ENCODE measurements at places on chromosomes 2 and 18. TPM values are rescaled to one million over a fixed set of nuclear protein-coding genes. Genes with fewer than 3 reads are reported as not detected.
A peak's percentile ranks its signal among the peaks of the same experiment; 100 is the strongest.

Gene NTSR2
- not detected for total RNA-seq

- no peak for DNase-seq
Observed at GRCh38 chr2:184769686-184770085, 171.4 kb downstream of the ZNF804A start.

GRCh38 chr2:31263636-31264190, 29.8 kb downstream of the EHD3 start:
- no peak for DNase-seq

DNA sequence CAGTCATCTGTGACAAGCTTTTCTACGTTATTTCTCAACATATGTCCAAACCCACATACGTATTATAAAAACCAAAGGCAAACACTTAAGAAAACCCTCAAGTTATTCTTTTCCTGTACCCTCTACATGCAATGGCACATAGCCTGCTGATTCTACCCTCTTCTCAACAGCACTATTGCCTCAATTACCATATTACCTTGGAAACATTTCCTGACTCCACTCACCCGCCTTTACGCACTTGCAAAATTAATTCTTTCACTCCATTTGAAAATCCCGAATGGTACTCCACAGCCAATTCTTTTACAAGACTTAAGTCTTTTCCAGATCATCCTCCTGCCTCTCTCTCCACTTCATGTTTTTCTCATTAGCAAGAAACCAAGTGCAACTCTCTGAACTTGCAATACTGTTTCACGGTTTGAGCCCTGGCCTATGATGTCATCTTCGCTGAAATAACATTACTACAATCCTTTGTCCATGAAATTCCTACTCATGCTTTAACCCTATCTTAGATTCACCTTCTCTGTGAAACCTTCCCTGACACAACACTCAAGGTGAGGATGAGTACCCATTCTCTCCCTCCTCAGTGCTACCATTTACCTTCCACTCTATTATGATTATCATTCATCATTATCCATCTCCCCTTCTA, 29.0 kb downstream of the SESTD1 start:
- no peak for DNase-seq

DNA sequence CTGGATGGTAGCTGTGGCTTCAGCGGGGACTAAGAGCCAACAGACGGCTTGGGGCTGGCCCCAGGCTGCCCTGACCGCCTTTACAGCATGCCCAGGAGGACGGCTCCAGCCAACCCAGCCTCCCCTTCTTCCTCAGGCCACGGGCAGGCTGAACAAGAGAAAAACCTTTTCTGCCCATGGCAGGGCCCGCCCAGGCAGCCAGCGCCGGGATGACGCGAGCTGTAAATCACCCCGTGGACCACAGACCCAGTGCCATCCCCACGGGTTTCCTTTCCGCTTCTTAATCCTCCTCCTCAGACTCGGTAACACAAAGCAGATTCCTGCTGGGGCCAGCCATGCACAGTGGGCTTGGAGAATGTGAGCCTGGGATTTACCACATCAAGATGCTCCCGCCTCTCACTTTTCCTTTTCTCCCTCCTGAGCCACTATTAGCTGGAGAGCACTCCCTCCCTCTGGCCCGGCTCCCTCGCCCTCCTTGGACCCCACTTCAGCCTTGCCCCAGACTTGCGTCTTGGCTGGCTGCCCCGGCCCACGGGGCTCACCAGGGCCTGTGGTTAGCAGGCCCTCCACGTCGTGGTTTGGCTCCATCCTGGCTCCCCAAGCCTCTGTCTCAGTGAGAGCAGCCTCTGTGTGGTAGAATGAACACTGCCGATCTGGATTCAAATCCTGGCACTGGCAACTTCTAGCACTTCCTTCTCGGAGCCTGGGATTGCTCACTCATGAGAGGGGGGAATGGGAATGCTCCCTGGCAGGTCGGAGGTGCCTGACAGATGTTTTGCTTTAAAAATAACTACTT, 31.4 kb downstream of the ATOH8 start:
- DNase-seq = no peak

DNA sequence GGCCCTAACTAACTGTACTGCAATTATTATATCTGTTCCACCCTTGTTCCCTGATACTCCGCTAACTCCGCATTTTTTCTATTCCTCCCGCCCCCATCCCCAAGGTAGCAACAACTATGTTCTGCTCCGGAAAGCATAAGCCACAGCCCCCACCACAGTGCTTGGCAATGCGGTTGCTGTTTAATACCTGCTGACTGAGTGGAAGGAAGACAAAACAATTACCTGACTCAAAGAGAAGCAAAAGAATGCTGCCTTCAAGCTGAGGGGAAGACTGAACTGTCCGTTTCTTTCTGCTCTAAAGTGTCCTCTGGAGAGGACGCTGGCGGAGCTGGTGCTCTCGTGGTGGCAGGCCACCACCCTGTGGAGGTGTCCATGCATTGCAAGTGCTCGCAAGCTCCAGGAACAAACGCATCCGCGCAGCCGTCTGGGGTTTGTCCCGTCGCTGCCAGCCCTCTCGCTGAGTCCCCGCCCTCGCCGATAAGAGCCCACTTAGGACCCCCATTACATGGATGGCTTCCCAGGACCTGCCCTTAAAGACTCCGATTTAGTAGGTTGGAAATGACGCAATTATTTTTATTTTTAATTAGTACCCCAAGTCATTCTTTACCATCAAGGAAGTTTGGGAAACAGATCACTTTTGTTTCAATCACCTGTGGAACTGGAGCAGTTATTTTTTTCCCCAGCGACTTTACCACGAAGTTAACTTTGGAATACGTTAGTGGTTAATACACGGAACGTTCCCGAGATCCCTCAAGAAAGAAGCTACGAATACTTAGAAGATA, 1.6 kb upstream of the MYL12A start:
- peak; percentile 91 for DNase-seq

DNA sequence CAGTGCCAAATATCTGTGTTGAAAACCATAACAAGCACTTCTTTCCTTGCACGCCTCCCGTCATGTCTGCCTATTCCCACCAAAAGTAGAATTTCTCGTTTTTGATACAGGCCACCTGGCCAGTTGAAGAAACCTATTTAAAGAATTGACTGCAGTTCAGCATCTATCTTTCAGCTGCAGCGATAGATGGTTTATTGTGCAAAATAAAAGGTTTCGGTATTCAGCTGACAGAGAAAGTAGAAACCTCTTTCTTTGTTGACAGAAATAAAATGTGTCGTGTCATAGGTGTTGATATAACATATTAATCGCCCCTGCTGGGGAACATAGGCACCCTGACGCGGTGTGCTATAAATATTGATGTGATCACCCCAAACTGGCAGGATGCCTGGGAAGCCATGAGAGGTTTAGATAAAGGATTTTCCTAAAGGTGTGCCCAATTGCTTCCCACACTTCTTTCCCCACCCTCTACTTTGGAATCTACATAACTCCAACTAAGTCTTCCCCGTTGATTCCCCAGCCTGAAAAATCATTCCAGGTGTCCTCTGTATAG, 570.4 kb downstream of the CCDC85A start:
- DNase-seq = no peak

- DNase-seq = no peak
Observed at GRCh38 chr2:117723888-117724434, 90.5 kb upstream of the DDX18 start.

DNA sequence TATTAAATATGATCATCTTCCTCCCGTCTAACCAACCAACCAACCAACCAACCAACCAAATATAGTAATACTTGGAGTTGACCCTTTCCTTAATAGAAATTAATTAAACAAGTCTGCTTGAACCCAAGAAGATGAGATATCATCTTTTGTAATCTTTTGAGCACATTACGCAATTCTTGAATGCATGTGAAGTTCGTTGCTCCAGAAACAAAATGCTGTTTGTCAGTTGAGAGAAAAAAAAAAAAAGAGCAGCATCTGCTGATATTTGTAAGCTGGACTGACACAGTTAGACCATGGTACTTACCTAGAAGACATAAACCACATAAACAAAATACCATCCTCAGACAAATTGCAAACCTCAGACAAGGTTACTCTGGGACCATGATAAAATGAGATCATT, 9.2 kb upstream of the SERPINB2 start:
- no peak for DNase-seq

- no peak for DNase-seq
Observed at GRCh38 chr2:239691720-239692119, 290.9 kb upstream of the HDAC4 start.

DNA sequence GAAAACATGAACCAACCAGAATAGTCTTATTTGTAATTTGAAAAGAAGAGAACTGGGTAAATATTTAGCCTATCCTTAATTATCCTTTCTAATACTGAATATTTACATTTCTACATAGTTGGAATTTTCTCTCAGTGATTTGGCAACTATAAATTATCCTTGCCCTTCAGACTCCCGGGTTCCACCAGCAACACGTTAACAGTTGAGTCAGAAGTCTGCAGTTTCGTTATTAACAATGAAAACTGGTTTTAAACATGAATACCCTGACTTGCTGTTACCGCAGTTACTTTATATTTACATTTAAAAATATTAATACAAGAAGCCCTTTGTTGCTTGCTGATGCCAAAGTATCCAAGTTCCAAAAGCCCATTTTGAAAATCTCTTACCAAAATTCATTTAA, 673.0 kb downstream of the ARHGAP15 start:
- no peak for DNase-seq

Gene MFSD2B
- not detected for total RNA-seq

DNA sequence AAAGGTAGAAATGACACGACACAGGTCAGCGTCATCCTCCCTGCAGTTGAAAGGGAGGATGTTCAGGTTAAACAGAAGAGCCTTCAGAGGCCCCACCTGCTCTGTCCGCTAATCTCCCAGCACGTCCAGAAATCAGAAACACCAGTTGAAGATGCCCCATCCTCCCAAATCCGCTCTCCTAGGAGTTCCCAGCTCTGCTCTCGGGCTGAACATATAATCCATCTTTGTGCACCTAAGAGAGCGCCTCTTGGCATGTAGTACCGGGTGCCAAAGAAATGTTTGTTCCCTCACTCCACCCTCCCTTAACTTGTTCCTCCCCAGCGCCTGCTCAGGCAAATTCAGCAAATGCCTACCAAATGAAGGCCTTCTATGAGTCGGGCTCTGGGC, 145.2 kb upstream of the SMAD2 start:
- DNase-seq = peak; percentile 1

Gene ASB18
- not detected for total RNA-seq

DNA sequence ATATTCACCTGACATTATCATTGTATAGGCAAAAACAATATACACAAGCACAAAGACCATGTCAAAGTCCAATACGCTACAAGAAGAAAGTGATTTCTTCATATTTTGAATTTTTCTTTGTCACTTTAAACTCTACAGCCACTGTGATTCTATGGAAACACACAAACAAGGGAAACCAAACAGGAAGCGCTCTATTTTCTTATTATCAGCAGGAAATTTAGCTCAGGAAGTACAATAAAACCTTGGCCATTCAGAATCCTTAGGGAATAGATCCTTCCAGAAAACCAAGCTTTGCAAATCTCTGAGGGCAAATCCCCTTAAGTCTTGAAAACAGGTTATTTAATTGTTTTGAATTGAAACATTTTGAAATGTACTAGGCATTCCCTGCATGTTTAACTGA, 336.2 kb downstream of the EPHA4 start:
- DNase-seq = no peak

Gene IL1F10
- total RNA-seq = not detected

Gene EIF2B4
- total RNA-seq = 36.6 TPM

GRCh38 chr2:96271995-96272394, 6.0 kb downstream of the CIAO1 start:
- DNase-seq = no peak

DNA sequence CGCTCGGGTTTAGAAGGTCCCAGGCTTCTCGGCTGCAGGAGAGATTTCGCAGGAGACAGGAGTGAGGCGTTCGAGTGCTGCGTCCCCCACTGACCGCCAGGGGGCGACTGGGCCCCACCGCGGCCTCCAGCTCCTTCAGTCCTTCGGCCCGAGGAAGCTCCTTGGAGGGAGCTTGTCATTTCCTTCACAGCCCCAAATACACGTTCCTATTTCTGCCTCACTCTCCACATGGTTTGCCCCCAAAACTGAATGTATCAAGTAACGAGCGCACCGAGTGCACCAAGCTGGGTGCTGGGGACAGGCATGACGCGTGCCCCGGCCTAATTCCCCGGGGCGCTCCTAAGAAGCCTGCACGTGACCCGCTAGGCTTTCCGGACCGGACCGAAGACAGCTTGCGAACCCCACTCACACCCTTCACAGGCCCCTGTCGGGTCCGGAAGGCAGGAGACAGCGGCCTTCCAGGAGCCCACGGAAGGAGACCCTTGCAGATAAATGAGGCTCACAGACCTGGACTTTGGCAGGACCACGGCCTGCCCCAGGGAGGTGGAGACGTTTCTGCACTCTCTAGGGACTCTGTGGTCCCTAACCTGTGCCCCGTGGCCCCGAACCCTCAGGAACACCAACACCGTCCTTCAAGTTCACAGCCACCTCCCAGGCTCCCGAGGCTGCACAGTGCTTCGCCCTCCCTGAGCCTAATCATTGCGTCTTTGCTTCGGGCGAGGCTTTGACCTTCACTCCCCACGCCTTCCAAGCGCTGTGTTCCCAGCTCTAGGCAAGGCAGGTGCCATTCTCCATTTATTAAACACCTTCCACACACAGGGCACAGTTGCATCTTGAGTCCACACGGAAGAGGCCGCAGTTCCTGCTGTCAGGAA, 13.0 kb upstream of the FAHD2A start:
- DNase-seq = peak; percentile 66

- no peak for DNase-seq
Observed at GRCh38 chr2:120272763-120273481, 20.3 kb downstream of the RALB start.

Data from left colon (tissue), 2 donors.